Sciatic nerve (tissue), 2 donors: ENCODE measurements at places on chromosomes 3 and 15. TPM values are rescaled to one million over a fixed set of nuclear protein-coding genes. Genes with fewer than 3 reads are reported as not detected.
A peak's percentile ranks its signal among the peaks of the same experiment; 100 is the strongest.

DNA sequence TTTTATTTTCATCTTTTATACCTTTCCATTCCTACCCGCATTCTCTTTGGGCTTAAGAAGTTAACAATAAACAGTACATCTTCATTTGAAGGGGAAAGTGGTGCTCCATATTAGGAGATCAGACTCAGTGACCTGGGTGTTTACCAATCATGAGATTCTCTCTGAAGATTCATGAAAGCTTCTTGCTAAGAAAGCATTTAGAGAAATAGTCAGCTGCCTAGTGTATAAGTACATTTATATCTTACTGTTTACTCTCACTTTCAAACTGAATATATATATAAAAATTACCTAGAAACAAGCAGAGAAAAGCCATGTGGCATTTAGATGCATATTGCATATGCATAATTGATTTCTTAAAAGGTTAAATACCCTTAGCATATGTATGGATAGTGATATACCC is 100.5 kb downstream of the KCNH8 start:
- DNase-seq, result no peak

GRCh38 chr3:12194209-12194608 is 35.5 kb upstream of the TIMP4 start:
- DNase-seq, result no peak

DNA sequence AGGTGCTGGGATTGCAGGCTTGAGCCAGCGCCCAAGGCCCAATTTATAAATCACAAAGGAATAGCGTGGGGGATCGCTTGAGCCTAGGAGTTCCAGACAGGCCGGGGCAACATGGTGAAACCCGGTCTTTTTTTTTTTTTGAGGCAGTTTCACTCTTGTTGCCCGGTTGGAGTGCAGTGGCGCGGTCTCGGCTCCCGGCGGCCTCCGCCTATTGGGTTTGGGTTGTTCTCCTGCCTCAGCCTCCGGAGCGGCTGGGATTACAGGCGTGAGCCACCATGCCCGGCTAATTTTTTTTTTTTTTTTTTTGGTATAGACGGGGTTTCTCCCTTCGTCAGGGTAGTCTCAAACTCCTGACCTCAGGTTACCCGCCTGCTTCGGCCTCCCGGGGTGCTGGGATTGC is 65.0 kb downstream of the GOLGA6L7 start:
- DNase-seq, result no peak

- DNase-seq, result no peak
Observed at GRCh38 chr3:187212705-187213104, 15.4 kb downstream of the RTP1 start.

DNA sequence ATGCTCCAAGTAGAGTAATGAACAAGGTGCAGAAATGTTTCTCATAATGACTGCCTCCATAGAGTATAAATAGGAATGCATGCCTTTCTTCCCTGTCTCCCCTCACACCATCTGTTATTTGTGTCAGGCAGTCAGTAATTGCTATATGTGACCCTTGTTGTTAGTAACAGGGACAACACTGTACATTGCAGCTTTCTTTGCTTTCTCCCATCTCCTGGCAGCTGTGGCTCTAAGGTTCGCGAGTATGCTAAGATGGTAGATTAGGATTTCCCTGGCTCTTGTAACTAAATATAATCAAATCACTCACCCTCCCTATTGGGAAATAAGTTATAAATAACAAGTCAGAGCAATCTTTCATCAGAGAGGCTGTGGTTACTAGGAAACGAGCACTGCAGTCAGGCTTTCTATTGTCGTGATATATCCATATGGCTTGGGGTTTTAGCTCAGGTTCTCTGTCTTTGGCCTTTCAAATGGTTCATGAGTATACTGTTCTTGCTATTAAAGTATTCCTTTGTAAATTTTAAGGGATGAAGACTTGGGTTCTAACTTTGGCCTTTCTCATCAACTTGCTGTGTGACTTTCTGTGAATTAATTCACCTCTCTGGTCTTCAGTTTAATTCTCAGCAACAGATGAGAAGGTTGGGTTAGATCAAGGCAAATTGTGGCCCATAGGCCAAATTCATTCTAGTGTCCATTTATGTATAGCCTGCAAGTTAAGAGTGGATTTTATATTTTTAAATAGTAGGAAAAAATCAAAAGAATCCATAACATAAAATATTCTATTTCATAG is 8.1 kb upstream of the MINDY4B start:
- no peak for DNase-seq

GRCh38 chr3:165778456-165778855 is 58.8 kb downstream of the BCHE start:
- no peak for DNase-seq

- DNase-seq, result no peak
Observed at GRCh38 chr3:180457225-180457624, 144.7 kb upstream of the TTC14 start.

DNA sequence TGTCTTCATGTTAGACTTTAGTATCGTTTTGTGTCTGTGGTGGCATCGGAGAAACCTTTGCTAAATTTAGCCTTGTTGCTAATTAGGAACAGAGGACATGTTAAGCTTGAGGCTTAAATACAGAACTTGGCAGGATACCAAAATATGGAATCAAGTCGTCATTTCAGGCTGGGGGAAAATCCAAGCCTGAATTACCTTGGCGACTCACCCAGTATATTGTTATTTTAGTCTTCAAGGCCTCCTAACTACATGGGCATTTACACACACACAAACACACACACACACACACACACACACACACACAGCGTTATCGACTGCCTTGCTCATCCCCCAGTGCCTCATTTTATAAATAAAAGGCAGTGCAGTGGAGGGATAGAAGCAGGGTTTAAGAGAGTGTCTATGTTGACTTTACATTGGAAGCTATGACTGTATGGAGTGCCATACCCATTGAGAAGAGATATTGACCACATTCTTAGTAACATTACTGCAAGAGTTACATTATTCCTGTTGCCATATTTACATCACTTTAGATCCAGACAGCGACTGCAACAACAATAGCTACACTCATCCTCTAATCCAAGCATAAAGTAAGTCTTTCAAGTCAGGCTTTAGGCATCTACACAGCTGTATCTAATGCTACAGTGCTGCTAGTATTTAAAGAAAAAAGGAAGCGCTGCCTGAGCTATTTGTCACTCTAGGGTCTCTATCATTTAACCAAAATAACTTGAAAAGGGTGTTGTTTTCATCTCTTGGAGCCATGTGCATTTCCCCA is 210.8 kb upstream of the SEMA6D start:
- no peak for DNase-seq

DNA sequence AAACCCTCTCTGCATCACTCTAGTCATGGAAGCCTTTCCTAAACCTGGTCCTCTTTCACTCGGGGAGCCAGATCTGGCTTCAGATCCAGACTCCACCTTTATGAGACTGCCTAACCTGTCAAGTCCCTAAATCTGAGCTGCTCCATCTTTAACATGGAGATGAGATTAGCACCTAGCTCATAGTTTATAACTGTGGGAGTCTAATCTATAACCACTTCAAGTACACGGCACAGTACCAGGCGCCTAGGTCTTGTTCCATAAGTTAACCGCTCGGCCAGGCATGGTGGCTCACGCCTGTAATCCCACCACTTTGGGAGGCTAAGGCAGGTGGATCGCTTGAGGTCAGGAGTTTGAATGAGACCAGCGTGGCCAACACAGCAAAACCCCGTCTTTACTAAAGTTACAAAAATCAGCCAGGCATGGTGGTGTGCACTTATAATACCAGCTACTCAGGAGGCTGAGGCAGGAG is 30.3 kb downstream of the TPM1 start:
- DNase-seq, result no peak

DNA sequence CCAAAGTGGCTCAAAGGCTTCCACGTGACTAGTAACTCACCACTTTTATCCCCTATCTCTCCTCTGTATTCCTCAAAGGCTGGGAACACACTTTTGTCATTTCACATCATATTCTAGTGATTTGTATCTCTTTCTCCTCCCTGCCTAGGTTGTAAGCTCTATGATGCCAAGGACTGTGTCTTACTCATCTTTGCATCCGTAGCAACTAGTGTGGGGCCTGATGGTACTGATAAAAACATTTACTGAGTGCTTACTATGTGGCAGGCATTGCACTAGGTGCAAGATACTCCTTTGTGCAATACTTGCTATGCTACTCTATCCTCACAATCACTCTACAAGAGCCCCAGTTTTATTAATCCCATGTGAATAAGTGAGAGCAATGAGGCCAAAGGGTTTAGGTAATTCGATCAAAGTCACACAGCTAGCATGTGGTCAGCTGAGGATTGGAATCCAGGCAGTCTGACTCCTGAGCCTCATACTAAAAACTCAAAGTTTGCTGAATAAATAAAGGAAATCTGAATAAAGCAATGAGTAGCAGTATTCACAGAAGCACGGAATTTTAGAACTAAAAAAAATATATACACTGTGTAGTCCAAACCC is 342.6 kb upstream of the ICE2 start:
- DNase-seq, result no peak

DNA sequence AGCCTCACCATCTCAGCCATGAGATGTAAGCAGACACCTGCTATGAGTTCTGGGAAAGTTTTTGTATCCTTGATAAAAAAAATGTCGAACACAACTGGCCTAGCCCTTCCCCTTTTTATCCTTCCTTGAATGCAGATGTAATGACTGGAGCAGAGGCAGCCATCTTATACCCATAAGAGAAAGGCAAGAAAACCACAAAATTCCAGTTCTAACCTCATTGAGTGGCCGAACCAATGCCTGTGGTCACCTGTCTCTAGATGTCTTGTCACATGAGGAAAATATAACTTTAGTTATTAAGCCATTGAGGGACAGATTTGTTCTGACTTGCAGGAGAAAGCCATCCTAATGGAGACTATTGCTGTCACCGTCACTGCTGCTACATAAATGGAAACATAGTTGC is 80.4 kb upstream of the SLC6A6 start:
- DNase-seq, result no peak

- no peak for DNase-seq
Observed at GRCh38 chr3:98657457-98657856, 64.0 kb upstream of the CPOX start.

DNA sequence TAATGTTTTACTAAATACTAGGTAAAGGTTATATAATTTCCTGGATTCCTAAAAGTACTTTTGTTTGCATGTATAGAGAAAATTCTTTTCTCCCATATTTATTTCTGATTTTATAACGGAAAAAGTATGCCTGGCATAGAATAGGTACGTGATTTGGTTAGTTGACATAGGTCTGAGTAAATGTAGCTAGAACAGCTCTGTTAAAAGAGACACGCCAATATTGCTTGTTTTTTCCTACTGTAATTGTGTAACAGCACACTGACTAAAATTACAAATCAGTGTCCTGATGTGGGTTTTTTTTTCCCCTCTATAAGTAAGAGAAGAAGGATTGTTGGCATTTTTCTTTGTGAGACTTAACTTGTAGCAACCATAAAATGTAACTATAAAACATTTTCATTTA is 26.7 kb downstream of the KLHL24 start:
- DNase-seq, result no peak

GRCh38 chr3:36954452-36955134 is 9.7 kb upstream of the TRANK1 start:
- no peak for DNase-seq

DNA sequence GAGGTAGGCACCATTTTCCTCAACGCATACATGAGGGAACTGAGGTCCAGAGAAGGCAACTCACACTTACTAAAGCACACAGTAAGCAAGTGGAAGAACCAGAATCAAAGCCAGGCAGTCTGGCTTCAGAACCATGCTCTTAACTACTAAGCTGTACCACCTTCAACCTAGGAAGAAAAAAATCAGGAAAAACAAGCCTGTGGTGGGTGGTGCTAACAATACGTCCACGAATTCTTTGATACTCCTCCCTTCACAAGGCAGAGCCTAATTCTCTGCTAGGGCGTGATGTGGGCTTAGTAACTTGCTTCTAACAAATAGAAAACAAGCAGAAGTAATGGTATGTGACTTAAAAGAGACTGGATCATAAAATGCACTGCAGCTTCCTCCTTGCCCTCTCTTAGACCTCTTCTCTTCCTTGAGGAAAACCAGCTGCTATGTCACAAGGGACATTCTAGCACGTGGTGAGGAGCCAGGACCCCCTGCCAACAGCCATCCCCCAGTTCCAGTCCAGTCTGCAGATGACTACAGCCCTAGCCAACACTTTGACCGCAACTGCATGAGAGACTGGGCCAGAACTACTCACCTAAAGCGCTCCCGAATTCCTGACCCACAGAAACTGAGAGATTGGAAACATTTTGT is 36.9 kb downstream of the HACD2 start:
- DNase-seq, result no peak

DNA sequence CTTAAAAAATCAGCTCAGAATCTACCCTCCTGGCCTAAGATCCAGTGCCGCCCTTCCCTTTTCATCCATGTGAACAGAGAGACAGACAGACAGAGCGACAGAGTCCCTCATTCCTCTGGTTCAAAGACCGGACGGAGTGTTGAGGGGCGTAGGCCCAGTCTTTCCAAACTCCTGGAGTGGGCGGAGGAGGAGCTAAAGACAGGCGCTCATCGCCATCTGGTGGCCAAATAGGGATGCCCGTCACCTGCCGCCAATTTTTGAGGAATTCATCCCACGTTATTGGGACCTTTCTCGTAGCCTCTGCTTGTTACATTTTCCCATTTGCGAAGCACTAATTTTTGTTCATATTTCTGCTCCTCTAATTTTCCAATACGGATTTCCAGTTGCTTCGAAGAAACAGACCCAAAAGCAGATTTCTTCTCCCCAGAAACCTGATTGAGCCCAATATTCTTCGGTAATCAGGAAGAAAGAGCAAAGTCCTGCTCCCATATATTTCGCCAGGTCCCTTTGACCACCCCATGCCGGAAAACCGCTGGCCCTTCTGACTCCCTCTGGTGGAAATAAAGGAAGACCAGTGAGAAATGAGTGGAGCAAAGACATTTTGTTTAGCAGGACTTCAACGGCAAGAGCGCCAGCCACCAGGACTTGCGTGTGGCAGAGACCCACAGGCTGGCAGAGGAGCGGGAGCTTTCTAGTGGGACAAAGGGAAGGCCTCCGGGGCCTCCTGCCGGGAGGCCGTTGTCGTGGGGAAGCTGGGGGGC is 88.0 kb downstream of the LRRK1 start:
- DNase-seq, result peak; percentile 90

- DNase-seq, result peak; percentile 56
Observed at GRCh38 chr3:98612996-98613517, 19.6 kb upstream of the CPOX start.

- DNase-seq, result no peak
Observed at GRCh38 chr3:196969134-196969659, 564 bp upstream of the PIGZ start.

- no peak for DNase-seq
Observed at GRCh38 chr15:32096916-32097617, 66.8 kb downstream of the CHRNA7 start.

GRCh38 chr3:133123636-133124035 is 85.4 kb downstream of the TMEM108 start:
- no peak for DNase-seq

GRK7 gene
- total RNA-seq, result not detected

USP13 gene
- total RNA-seq, result 13.8 TPM

RPS17 gene
- total RNA-seq, result 1,050 TPM

EPB42 gene
- total RNA-seq, result 4.5 TPM

CELSR3 gene
- 1.5 TPM for total RNA-seq

TOP2B gene
- 125 TPM for total RNA-seq

SLC15A2 gene
- 2.6 TPM for total RNA-seq

IQCF6 gene
- not detected for total RNA-seq

ALDH1A2 gene
- total RNA-seq, result 7.1 TPM

SLCO2A1 gene
- 34.1 TPM for total RNA-seq

CCR3 gene
- total RNA-seq, result not detected

BOC gene
- total RNA-seq, result 114 TPM
